Panc1 (cell line): ENCODE measurements at places on chromosomes 6 and 20. TPM values are rescaled to one million over a fixed set of nuclear protein-coding genes. Genes with fewer than 3 reads are reported as not detected.

LGSN gene
- not detected for total RNA-seq

BPIFB1 gene
- total RNA-seq = 0.10 TPM

DNA sequence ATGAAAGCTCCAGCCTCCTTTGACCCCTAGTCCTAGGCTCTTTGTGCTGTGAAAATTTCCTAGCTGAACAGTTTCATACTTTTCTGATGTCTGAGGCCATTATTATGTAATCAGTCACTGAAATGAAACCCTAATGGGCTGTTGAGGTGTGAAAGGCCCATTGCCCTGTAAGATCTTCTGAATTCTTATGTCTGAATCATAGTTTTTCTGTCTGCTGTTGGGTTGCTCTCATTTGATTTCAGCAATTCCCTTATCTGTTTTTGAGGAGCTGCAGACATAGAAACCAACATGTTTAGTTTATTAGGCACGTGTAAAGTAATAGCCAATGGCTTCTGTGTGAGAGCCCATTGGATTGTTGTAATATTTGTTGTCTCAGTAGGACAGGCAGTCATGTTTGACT, 118.1 kb downstream of the EYA4 start:
- no peak overlapping the region for H3K4me3 ChIP-seq
- H3K27me3 ChIP-seq = no peaks in the 10 kb centered on the region

DNA sequence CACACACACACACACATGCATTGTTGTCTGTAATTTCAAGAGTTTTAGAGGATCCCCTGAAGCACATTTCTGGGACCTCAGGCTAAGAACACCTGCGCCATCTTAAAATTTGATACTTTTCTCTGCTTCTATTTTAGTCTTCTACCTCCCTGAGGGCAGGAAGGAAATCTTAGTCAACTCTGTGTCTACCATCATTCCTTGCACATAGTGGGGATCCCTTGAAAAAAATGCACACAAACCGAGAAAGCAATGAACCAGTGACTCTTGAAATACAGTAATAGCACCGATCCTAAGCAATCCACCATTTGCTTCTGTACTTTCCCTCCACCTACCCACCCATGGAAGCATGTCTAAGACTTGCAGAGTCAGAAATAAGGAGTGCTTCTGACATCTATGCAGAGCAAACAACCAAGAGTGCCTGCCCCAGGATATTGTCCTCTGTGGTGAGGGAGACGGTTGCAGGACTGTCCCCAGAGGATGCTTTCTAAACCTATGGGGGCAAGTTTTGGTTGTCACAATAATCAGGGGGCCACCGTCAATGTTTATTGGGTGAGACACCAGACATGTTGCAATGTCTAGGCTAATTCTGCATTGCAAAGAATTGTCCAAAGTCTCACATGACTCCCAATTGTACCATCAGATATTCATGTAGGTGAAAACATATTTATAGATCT, 208.0 kb upstream of the TAB2 start:
- H3K27me3 ChIP-seq = 0 out of 2 replicates have a peak, but pooled peaks cover 2% of the 10 kb centered on the region
- H3K4me3 ChIP-seq = no peak overlapping the region
- H3K27ac ChIP-seq = no peak overlapping the region

- peaks cover 49% of the 10 kb centered on the region for H3K4me1 ChIP-seq
- H3K4me3 ChIP-seq = no peak overlapping the region
- H3K27me3 ChIP-seq = no peaks in the 10 kb centered on the region
- no peak for DNase-seq
- peak overlapping the region; percentile 100 for H3K27ac ChIP-seq
Observed at GRCh38 chr20:53623134-53623453, 29.5 kb upstream of the ZNF217 start.

GRCh38 chr6:131456565-131456964, 116.5 kb upstream of the ARG1 start:
- no peaks in the 10 kb centered on the region for H3K4me1 ChIP-seq
- DNase-seq = no peak
- H3K4me3 ChIP-seq = no peak overlapping the region
- H3K27ac ChIP-seq = no peak overlapping the region
